COR-L47 (cell line): ENCODE measurements at places on chromosomes 6 and 20.

- DNase-seq = no peak
Measured at GRCh38 chr6:56403745-56404144, 156.4 kb upstream of the COL21A1 start.

GRCh38 chr6:52475307-52475706 lies 55.2 kb downstream of the EFHC1 start:
- DNase-seq = no peak

GRCh38 chr6:135451617-135452190 lies 45.8 kb downstream of the AHI1 start:
- DNase-seq = no peak

GRCh38 chr6:4561078-4561435 lies 215.1 kb upstream of the CDYL start:
- DNase-seq = no peak

GRCh38 chr20:19992996-19993908 lies 23.9 kb upstream of the NAA20 start:
- DNase-seq = no peak

- DNase-seq = no peak
Measured at GRCh38 chr6:148374040-148374774, 31.6 kb downstream of the SASH1 start.

- DNase-seq = no peak
Measured at GRCh38 chr6:16006681-16007080, 122.2 kb upstream of the MYLIP start.

- no peak for DNase-seq
Measured at GRCh38 chr6:2508071-2508470, 242.7 kb downstream of the MYLK4 start.

GRCh38 chr6:39074486-39074885 lies 25.9 kb downstream of the GLP1R start:
- no peak for DNase-seq

DNA sequence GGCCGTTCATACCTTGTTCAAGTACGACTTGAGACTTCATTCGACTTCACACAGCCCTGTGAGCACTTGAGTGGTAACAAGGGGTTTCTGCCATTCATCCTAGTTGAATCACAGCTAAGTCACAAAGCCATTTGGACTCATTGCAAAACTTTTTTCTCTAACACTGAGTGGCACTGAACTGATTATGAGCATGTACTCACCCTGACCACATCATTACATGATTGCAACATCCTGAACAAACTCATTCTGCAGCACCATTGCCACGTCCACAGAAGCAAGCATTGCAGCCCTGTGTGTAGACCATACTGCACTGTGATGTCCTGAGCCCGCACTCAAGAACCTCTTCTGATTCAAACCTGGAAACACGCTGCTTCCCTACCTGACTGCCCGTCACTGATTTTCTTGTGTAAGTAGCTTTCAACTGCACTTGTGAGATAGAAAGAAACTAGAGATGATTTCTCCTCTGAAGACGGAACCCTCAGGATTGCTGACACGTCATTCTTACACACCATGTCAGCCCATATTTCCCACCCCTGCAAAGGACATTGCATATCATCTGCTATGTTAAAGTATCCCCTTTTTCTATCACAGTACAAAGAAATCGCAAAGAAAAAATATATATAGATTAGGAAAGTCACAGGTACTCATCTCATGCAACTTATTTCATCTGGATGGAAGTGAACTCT lies 81.6 kb downstream of the C6orf118 start:
- no peak for DNase-seq

GRCh38 chr20:52972965-52973819 lies 1.0 kb downstream of the TSHZ2 start:
- no peak for DNase-seq

DNA sequence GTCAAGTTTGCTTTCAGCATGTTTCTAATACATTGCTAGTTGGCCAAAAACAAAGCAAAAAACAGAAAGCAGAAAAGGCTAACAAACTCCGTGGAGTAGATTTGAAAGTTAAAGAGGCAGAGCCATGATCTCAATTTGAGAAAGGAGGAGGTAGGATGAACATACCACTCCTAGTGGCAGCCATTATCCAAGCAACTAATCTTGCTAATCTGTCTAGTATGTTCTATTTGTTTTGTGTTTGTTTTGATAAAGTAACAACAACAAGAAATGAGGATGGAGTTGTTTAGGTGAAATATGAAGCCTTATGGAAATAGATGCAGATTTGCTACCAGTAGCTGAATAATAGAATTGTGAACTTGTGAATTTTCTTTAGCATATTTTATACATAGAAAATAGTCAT lies 295.5 kb upstream of the PRDM1 start:
- DNase-seq = no peak

GRCh38 chr20:19849341-19850197 lies 91.5 kb downstream of the RIN2 start:
- DNase-seq = no peak
